Left hindlimb (tissue), 1 donor: ENCODE measurements at places on chromosomes 1 and 21.

DNA sequence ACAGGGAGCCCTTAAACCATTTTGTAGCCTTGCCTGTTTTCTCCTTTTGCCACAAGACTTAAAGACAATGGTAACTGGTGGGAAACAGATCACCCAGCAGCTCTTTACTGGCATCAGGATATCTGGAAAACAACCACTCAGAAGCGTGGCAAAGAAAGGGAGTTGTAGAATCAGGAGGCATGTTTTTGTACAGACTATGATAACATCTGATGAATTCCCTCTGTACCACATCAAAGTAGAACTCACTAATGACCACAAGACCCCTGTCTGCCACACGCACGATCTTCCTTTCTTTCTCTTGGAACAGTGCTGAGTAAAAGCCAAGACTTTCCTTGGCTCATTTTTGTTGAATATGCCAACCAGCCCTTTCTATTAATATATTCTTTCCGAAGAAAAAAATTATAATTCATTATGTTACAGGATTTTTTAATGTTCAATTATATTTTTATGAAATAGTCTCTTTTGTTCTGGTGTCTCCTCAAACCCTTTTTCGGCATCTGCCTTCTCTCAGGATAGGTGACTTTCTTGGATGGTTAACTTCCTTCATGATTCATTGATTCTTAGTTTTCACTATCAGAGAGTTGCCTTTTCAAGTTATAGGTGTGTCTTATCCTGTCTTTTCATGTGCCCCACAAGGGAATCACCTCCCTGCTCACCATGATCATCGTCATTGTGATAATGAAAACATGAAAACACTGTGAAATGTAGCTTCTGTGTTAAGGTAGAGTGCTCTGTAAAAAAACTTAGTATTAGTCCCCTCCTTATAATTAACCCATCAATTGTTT, 7.9 kb upstream of the PHGDH start:
- DNase-seq, result no peak

DNA sequence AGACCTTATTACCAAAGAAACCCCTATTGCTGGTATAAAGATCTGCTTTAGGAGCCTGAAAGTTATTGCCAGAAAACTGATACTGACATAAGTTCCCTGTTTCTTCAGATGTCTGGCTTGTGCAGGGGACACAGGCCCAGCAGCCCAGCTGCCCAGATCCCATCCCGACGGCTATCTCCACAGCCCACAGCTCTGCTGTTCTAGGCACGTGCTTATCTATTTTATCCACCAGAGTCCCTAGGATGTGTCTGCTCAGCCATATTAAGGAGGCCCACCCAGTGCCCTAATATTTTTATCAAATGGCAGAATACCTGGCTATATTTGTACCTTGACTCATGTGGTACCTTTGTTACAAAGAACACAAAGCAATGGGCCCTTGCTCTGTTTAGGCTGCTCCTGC, 58.9 kb downstream of the DDX20 start:
- no peak for DNase-seq

DNA sequence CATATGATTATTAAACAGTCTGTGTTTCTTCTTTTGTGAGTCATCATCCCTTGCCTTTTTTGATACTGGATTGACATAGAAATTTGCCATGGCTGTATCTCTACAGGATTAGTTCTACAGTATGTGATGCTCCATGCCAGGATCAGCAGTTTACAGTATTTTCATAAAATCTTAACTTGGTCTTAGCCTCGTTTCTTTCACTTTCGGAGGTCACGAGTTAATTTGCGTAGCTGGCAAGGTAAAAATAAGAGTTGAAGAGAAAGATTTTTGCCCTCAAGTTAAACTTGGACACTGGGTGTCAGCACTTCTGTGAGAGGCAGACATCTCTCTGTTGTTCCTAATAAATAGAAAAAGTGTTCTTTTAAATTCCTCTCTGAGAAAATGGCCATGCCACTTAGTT, 79.1 kb downstream of the CACNA1E start:
- DNase-seq, result no peak

- no peak for DNase-seq
These were observed 15.4 kb downstream of the DYNLT5 start for GRCh38 chr1:66767626-66768025.

- peak; percentile 54 for DNase-seq
These were observed 33.8 kb downstream of the GDAP2 start for GRCh38 chr1:117895482-117896114.

DNA sequence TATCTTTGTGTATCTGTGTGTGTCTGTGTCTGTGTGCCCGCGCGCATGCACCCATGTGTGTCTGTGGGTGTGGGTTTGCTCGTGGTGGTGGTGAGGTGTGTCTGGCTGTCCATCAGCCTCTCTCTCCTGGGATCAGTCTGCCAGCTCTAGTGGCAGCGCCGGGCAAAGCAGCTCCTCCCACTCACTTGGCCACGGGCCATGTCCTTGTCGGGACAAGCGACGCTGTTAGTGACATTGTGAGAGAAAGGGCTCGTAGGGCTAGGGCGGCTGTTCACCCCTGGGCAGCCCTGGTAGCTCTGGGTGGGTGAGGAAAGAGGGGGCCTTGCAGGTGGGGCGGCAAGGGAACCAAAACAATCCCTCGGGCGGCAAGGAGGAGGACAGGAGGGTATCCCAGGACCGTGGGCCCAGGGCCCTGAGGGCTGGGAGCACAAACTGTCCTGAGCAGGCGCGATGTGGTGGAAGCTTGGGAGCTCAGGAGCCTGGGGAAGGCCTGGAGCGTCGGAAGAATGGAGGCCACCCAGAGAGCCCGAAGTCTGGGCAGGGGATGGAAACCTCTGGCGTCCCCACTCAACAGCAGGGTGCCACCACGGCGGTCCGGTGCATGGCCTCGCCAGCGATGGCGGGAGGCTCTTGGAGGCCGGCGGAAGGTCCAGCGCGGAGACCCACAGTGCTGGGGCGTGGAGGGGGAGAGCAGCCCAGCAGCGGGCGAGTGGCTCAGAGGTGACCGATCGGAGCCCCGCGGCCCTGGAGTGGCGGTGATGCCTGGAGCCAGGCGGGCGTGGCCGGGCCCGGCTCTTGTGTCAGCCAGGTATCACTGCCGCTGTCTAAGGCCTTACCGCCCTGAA, 140.5 kb downstream of the LIPI start:
- DNase-seq, result no peak

DNA sequence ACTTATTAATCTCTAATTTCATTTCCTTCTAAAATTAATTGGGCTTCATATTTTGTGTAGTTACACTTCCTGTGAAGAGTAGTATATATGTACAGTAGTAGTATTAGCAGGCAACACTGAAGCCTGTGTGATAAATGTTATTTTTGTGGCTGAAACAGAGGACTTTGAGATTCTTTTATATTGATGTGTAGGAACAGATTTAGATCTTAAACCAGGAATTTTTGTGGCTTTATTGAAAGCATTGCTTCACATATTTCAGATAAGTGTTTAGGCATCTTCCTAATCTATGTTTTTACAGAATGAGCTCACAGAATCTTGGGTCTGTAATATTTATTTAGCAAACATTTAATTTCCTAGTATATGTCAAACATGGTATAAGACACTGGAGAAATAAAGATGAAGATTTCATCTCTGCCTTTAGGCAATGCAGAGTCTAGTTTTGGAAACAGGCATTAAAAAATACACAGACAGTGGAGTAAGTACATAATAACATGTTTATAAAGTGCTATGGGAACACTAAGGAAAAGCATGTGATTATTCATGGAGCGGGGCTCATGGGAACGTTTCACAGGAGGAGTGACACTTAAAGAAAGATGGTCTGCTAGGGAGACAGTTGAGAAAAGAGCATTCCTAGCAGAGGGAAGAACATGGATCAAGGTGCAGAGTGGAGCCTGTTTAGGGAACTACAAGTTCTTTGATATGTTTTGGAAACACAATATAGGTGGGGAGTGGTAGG, 52.7 kb downstream of the MIGA1 start:
- DNase-seq, result peak; percentile 53

GRCh38 chr21:46486481-46487126, 27.9 kb downstream of the DIP2A start:
- no peak for DNase-seq

- no peak for DNase-seq
These were observed 268.8 kb downstream of the KCTD3 start for GRCh38 chr1:215835951-215836350.

GRCh38 chr1:220726634-220727033, 21.5 kb upstream of the MTARC2 start:
- DNase-seq, result no peak

DNA sequence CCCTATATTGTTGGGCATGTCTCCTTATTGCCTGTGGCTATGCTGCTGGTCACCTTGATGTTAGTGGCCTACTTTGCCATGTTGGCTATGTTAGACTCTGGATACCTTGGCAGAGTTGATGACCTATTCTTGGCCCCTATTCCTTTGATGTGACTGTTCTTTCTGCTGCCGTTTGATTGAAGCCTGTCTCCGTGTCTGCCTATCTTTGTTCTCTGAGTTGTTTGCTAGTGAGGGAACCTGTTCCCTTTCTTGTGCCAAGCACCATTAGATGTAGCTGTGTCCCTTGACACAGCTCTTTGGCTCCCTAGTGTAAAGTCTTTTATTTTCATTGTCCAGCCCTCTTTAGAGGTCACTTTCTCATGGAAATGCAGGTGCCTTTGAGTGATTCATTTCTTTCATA, 28.7 kb upstream of the PAPPA2 start:
- no peak for DNase-seq

GRCh38 chr1:169483500-169483966, 2.2 kb downstream of the SLC19A2 start:
- no peak for DNase-seq

DNA sequence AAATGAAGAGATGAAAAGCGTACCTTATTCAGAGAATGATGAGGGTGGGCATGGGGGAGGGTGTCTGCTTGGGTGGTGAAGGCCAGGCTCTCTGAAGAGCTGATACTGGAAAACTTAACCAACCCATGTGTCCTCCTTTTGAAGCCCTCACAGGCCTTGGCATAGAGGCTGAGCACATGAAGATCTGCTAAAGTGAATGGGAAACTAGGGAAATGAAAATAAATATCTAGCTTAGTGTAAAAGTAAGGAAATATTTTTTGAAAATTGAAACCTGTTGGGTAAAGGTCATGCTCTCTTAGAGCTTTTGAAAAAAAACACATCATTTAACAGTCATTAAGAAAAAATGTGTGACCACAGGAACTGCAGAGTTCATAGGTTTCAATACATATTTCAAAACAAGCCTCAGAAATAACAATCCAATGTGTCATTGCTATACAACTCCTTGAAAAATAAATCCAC, 40.5 kb upstream of the RALGPS2 start:
- DNase-seq, result no peak

- no peak for DNase-seq
These were observed 29.0 kb downstream of the PTAFR start for GRCh38 chr1:28147264-28148094.

GRCh38 chr1:216456682-216457081, 33.4 kb upstream of the USH2A start:
- DNase-seq, result no peak

DNA sequence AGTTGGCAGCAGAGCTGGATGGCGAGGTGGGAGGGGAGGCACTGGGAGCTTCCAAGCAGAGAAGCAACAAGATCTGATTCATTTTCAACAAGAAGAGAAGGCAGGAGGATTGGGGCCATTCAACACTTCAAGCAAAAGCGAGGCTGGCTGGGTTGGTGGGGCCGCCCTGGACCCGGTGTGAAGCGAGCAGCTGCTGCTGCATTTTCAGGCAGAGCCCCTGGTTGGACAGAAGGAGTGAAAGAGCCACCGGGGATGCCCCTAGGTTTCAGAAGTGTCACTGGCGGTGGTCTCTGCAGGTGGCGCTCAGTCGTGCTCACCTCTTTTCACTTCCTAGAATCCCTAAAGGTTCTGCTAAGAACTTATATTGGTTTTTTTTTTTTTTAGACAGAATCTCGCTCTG, 18.0 kb downstream of the SLC2A7 start:
- no peak for DNase-seq

- DNase-seq, result no peak
These were observed 64.3 kb downstream of the ANKRD13C start for GRCh38 chr1:70290218-70290617.
